ENCODE measurements at places on chromosomes 3 and 15. TPM values are rescaled to one million over a fixed set of nuclear protein-coding genes. Genes with fewer than 3 reads are reported as not detected.

DNA sequence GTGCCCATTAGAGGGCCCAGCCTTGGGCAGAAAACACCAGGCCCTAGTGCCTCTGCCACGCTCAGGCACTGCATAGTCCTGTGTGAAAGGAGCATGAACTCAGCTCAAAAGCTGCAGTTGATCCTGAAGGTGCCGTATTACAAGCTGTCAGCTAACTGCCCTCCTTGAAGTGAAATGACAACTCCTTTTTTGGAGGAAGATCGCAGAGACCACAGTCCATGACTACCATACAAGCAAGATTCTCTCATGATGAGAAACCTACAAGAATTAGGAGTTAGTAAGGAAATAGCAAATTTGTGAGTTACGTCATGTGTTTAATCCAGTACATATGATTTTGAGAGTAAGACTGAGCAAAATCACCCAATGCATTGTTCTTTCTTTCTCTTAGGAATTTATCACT lies 513.9 kb upstream of the NR2F2 start:
- no peak for DNase-seq

DNA sequence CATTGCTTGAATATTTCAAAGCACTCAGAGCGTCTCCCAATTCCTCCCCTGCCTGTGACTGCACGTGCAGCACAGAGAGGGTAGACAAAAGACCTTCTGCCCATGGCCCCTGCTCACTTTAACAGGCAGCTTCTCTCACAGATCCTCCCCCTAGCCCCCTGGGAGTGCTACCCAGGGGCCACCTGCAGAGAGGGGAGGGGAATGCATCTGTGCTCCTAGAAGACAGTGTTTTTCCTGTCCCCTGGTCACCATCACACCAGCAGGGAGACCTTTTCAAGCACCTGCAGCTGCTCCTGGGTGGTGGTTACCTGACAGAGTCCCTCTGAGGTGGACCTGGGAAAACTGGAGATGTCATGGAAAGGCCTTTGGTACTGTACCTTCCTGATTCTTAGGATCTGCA lies 56.7 kb upstream of the PRR23C start:
- no peak for DNase-seq

- DNase-seq = no peak
Observed at GRCh38 chr15:79067072-79067833, 23.3 kb downstream of the RASGRF1 start.

DNA sequence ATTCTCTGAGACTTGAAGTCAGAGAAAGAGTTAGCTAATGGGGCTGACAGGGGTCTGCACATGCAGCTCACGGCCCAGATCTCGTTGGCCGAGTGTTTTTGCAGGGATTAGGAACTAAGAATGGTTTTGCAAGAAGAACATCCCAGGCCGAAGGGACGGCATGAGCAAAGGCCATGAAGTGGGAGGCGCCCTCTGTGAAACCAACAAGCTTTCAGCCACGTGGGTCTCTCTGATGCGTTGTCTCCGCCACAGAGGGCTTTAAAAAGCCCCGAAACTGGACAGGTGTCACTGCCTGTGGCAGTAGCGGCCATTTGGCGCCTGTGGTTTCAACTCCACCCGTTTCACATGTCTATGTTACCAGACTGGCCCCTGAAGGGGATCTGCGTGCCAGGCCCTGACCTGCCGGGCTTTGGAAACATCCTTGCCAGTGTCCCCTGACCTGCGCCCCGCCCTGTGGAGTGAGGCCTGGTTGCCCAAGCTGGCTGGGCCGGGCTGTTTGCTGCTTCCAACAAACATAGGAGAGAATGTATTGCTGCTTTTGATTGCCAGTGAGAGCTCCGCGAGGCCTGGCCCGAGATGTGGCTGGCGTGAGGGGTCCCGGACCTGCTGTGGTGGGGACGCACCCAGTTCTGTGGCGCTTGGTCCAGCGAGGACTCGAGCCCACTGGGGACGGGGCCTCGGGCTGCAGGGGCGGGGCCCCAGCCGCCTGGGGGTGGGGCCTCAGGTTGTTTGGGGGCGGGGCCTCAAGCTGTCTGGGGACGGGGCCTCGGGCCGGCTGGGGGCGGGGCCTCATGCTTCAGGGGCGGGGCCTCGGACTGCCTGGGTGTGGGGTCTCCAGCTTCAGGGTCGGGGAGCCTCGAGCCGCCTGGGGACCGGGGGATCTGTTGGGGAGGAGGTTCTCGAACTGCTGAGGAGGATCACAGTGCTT lies 30.4 kb downstream of the GOLGA6L2 start:
- no peak for DNase-seq

GRCh38 chr3:36196058-36196457 lies 184.2 kb upstream of the STAC start:
- no peak for DNase-seq

DNA sequence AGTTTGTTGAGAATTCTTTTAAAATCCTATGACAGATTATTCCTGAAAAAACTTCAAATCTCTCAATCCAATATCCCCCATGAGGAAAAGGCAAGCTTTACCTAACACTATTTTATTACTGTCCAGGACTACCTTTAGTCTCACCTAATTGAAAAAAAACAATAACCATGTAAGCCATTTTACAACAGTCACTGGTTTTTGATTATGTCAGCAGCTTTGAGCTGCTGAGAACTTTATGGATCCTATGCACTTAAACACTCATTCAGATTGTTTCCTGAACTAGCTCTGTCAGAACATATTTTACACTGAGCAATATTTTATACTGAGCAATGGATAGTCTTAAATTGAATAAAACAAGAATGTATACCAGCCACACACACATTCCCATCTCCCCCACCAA lies 79.9 kb downstream of the ZBBX start:
- no peak for DNase-seq

DNA sequence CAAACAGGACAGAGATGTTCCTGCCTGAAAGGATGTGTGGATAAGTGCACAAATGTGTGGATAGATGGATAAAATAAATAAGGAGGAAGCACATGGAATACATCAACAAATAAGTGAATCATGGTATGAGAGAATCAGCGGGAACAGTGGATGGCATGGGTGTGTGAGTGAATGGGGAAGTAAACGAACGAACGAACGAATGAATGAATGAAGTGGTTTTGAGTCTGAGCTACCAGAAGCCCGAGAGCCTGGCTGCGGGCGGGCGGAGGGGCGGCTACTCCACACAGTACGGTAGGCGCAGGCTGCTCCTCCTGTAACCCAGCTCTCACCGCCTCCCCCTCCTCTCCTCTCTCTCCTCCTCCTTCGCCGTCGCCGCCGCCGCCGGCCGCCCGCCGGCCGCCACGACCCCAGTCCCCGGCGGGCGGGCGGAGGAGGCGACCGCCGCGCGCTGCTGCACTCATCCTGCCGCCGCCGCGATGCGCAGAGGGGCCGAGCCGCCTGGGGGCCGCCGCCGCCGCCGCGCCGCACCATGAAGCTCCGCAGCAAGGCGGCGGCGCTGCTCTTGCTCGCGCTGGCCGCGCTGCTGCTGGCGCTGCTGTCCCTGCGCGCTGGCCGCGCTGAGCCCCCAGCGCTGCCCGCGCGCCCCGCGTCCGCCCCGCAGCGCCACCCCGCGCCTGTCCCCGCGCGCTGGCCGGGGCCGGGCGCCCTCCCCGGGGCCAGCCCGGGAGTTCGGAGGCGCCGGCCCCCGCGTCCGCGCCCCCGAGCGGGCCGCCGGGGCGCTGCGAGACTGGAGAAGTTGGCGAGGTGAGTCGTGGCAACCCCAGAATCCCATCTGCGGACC lies at the start of gene GXYLT2:
Gene GXYLT2 (plus strand): TSS at position 342 of the 841 bp plus-strand sequence. CDS start 188 bp downstream, at position 530.
- peak; percentile 71 for DNase-seq

- DNase-seq = peak; percentile 71
Observed at GRCh38 chr3:134326760-134327593, 47.3 kb downstream of the AMOTL2 start.

Gene CFAP44
- total RNA-seq = 2.9 TPM

Gene POLG
- total RNA-seq = 42.2 TPM

Gene HDC
- total RNA-seq = not detected

Gene ADAMTSL3
- total RNA-seq = 0.05 TPM

Data from SK-MEL-5 (cell line).